ENCODE measurements at places on chromosomes 3 and 15.

- no peak for DNase-seq
Measured at GRCh38 chr3:30629746-30630145, 23.3 kb downstream of the TGFBR2 start.

- DNase-seq, result no peak
Measured at GRCh38 chr15:50028326-50028725, 90.7 kb downstream of the ATP8B4 start.

DNA sequence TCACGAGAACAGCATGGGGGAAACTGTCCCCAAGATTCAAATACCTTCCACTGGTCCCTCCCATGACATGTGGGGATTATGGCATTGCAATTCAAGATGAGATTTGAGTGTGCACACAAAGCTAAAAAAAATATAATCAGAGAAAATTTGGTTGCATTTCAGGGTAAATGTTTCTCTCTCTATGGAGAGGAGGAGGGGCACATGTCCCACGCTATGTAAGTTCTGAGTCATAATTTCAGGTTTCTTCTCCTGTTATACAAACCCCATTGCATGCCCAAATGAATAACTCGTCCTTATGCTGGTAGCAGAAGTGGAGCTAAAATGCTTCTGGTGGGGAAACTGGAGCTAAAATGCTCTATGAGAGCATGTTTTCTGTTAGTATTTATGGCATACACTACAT, 209.7 kb upstream of the DCBLD2 start:
- DNase-seq, result no peak

- DNase-seq, result no peak
Measured at GRCh38 chr3:14183015-14183577, 4.5 kb downstream of the LSM3 start.

- DNase-seq, result no peak
Measured at GRCh38 chr3:65972765-65973164, 66.0 kb downstream of the MAGI1 start.

DNA sequence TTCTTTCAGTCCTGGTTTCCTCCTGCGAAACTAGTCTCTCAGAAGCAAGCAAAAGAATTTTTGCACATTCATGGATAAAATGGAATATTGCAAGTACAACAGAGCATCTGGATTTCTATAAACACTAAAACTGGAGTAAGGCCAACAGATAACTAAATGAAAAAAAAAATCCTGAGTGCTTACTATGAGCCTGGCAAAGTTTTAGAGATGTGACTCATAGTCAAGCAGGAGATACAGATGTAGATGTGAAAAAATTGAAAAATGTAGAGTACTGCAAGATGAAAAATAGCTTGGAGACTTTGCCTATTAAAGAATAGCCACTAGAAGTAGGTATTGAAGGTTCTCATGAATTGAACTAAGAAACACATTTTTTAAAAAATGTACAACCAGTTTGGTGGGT, 397.4 kb downstream of the OTOL1 start:
- no peak for DNase-seq

- no peak for DNase-seq
Measured at GRCh38 chr3:101195951-101196713, 124.2 kb downstream of the IMPG2 start.

DNA sequence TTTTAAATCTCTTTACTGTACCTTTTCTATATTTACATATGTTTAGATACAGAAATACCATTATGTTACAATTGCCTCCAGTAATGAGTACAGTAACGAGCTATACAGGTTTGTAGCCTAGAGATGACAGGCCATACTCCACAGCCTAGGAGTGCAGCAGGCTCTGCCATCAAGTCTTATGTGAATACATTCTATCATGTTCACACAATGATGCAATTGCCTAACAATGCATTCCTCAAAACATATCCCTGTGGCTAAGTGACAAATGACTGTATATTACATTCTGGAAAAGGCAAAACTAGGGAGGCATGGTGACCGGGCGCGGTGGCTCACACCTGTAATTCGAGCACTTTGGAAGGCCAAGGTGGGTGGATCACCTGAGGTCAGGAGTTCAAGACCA, 192.4 kb upstream of the IGF1R start:
- no peak for DNase-seq

DNA sequence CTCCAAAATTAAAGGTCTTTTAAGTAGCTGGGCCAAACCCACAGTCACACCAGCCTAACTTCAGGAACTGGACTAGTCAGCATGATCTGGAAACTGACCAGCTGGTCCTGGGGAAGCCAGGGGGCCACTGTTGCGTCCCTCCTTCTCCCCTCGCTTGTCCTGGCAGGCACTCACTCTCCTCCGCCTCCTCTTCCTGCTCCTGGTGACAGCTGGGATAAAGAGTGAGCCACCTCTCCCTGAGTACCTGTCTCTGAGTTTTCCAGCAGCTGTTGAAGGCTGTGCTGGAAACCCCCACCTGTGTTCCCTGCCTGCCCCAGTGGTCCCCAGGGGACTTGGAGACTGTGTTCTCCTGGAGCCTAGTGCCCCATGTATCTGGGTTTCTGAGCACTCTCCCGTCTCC, 56.0 kb downstream of the FGD5 start:
- DNase-seq, result no peak

DNA sequence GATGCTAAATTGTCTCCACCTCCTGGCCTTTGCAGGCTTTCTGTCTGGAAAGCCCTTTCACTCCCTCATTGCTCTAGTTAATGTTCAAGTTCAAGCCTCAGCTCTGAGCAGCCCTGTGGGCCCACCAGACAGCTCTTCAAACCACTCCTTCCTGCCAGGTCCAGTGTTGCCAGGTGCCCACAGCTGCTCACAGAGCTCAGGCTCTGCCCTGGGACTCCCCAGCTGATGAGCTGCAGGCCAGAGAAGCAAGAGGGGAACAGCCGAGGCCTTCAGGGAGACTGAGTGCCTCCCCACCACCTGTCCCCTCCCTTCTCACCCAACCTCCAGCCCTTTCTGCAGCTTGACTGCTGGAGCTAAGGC, 1.3 kb upstream of the ZBTB47 start:
- no peak for DNase-seq

DNA sequence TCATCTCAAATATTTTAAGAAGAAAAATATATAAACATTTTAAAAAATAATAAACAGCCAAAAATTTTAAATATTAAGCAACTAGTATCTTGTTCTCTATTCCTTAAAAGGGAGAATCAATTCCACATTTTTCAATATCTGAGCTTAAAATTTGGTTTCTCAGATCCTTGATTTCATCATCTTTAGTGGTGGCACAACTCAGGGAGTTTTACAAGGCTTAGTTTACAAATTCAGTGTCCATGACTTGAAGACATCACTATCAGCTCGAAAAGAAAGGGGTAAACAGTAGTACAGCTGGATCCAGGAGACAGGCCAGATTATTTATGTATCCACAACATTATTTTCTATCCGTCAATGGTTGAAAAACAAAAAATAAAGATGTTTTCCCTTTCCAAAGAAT, 11.6 kb downstream of the IGF2BP2 start:
- DNase-seq, result no peak

- no peak for DNase-seq
Measured at GRCh38 chr3:45948881-45949280, 5.6 kb downstream of the CXCR6 start.

DNA sequence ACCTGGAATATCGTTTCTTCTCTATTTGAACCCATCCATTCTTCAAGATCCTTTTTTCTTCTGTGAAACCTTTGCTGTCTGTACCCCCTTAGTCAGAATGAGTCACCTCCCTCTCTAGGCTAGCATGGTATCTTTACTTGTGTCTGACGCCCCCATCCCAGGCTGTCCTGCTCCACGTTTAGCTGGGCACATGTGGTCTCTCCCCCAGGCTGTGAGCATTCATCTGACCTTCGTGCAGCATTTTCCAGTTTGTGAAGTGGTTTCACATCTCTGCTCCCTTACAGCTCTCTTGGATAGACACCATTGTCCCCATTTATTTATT, 14.3 kb upstream of the TLE3 start:
- DNase-seq, result no peak

DNA sequence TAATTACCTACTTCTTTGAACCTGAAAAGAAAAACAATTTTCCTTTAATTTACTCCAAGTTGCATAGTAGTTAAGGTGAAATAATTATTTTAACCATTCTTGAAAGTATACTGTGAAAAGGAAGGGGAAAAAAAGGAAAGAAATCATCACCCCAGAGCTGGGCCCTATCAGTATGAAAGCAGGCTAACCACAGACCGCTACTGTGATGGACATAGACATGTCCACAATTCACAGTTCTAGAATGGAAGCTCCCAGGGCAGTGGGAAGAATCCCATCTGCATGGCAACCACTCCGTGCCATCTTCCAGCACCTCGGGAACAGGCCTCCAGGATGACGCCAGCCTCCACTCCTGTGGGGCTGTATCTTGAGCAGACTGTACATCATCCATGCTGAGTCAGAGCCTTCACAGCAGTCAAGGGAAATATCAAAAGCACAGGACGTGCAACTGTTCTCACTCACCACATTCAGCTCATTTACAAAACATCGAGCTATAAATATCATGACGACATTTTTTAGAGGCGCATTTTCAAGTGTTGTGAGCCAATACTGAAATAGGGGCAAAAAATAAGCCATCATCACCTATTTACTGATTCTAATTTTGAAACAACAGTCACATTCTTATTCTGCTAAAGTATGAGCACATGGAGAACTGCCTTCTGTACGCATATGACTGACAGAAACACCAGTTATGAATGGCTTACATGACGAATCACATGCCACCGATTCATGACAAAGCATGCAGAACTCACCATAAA, 119.7 kb downstream of the SNRK start:
- peak; percentile 37 for DNase-seq

GRCh38 chr3:50658416-50658815, 16.3 kb upstream of the DOCK3 start:
- DNase-seq, result no peak
